HEK293T (cell line): ENCODE measurements at places on chromosomes 4 and X.

- no peak for DNase-seq
Measured at GRCh38 chr4:148565801-148566200, 123.6 kb upstream of the NR3C2 start.

- DNase-seq: no peak
Measured at GRCh38 chr4:74294681-74295080, 13.6 kb upstream of the EPGN start.

DNA sequence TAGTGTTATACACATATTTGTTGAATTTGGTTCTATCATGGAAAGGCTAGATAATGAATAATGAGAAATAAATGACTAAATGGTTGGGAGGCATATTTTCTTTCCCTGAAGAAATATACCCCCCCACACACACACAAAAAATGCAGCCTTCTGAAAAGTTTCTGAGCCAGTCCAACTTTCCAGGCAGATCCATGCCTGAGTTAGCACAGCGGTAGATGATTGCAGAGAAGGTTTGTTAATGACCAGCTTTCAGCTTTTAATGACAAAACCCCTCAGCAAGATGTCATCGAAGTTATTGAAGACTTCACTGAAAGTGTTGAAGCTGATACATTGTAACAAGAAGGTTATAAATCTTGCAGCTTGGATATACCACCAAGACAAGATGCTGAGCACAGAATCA is 61.4 kb downstream of the GBA3 start:
- no peak for DNase-seq

- no peak for DNase-seq
Measured at GRCh38 chr4:112253382-112254000, 21.9 kb downstream of the AP1AR start.

DNA sequence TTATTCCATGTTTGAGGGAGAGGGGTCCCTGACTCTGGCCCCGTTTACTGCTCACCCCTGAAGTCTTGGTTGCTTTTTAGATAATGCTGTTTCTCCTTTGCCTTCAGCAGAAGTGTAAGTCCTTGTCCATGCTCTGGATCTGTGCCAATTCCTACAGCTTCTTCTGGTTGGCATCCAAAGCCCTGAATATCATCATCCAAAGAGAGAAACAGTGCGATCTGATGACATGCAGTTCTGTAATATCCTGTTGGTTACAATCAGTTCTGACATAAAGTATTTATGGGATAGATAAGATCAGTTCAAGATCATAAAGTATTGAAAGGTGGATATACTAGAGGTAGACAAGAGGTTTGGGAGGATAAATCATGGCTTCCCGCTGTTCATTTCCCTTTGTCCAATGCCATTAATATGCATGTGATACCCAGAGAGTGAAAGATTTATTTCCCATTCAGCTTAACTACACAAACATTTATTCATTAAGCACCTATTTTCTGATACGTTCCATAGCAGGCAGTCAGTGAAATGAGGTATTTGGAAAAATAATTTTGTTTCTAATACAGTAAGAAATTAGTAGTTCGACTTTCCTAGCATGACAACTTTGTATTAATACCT is 53.2 kb upstream of the TMEM150C start:
- DNase-seq: no peak

- no peak for DNase-seq
Measured at GRCh38 chr4:124717101-124717500, 4.6 kb upstream of the ANKRD50 start.

GRCh38 chrX:103495786-103496185 is 23.5 kb downstream of the RAB40A start:
- no peak for DNase-seq

- peak; percentile 22 for DNase-seq
Measured at GRCh38 chr4:61201961-61202637, 2.0 kb downstream of the ADGRL3 start.

GRCh38 chr4:156636381-156636780 is 335.2 kb downstream of the PDGFC start:
- DNase-seq: no peak
